NT2/D1 (cell line): ENCODE measurements at places on chromosomes 3 and 15.

- no peak for DNase-seq
Measured at GRCh38 chr3:127426444-127427153, 138.8 kb upstream of the PRR20G start.

DNA sequence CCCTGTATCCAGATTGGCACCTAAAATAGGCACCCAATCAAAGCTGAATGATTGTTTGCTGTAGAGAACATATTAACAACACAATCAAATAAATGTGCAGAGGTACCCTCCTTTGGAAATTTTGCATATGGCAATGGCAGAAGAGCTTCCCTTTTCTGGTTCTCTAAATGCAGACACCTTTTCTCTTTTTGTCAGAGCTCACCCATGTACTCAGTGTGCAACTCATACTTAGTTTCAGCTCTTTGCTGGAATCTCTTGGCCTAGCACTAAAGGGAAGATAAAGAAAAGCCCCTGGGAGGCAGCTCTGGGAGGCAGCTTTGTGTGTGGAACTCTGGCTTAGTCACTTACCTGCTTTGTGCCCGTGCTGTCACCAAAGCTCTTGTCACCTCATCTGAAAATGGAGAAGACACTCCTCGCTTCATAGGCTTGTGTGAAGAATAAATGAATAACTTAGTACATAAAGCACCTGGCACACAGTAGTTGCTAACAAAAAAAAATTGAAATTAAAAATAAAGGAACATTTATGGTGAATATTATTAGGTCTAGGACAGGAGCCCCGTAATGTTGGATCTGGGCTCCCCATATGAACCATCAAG lies 28.8 kb downstream of the ST6GAL1 start:
- DNase-seq, result no peak

GRCh38 chr3:121155028-121155427 lies 247.0 kb downstream of the STXBP5L start:
- DNase-seq, result no peak

DNA sequence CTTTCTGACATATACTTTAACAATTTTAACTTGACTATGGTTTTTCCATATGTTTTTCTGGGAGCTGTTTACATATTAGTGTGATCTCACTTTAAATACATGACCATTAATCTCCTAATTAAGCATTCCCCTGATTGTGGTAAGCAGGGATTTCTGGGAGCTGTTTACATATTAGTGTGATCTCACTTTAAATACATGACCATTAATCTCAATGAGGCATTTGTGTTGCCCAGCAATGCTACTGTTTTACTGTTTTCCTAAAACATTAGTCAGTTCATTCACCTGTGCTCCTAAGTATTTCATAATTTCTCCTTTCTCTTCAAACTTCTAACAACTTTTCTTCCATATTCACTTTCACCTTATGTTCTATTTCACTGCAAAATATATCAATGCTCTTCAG lies 3.6 kb upstream of the GRAMD1C start:
- no peak for DNase-seq

GRCh38 chr3:188711881-188712247 lies 459.9 kb upstream of the TPRG1 start:
- DNase-seq, result no peak
